ENCODE measurements at places on chromosomes 4 and X.

- no peak for DNase-seq
Observed at GRCh38 chr4:95059663-95060062, 301.9 kb downstream of the BMPR1B start.

GRCh38 chrX:44344194-44344593 is 722 bp upstream of the EFHC2 start:
- DNase-seq, result no peak

GRCh38 chrX:149641835-149642234 is 10.2 kb upstream of the TMEM185A start:
- DNase-seq, result no peak

GRCh38 chr4:98908182-98908581 is 20.8 kb downstream of the EIF4E start:
- DNase-seq, result no peak

- DNase-seq, result no peak
Observed at GRCh38 chr4:1779588-1780382, 13.3 kb upstream of the FGFR3 start.

DNA sequence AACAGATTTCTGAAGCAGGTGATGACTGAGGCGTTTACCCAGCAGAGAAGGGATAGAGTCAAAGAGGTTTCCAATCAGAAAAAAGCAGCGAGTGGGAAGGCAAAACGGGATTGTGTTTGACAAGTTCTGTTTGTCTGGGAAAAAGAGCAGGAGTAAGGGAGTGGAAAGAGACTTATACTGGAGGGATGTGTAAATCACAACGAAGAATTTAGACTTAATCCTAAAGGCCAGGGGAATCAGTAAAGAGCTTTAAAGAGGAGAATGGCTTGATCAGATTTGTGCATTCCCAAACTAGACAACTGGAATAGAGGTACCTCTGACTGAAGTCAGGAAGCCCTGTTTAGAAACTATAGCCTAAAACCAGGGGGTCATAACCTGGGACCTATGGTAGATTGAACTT is 31.5 kb upstream of the LRBA start:
- no peak for DNase-seq

- DNase-seq, result no peak
Observed at GRCh38 chr4:23290656-23291055, 597.9 kb downstream of the GBA3 start.

DNA sequence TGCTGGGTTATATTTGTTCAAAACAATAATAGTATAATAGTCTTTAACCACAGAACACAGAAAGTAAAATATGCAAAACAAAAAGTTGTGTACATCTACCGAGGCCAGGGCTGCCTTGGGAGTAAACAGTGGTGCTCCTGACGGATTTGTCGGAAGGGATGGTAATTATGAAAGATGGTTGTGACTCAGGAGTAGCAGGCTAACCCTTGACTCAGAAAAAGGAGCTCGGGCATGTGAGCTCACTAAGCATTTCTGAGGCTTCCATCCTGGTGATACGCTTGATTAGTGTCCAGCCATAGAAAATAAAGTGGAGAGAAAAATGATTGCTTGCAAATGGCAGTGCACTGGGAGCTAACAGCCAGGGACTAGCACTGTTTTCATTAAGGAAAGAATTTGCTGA is 53.2 kb upstream of the SPANXB1 start:
- no peak for DNase-seq

GRCh38 chr4:164011791-164012190 is 517.3 kb downstream of the TMA16 start:
- no peak for DNase-seq

DNA sequence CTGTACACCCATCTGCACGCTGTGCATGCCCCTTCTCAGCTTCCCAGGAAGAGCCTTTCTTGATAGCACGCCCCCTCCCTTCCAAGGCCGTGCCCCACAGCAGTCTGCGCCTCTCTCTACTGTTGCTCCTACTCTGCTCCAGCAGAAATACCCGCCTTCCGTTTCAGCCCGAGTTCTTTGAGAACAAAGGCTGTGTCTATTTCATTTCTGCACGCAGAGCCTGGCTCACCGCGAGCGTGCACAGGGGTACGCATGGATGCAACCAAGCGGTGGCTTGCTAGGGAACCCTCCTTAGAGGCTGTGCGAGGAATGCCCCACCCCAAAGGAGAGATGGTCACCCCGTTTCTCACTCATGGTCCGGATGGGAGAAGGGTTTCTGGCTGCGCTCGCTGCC is 485 bp downstream of the AADAT start:
- no peak for DNase-seq

DNA sequence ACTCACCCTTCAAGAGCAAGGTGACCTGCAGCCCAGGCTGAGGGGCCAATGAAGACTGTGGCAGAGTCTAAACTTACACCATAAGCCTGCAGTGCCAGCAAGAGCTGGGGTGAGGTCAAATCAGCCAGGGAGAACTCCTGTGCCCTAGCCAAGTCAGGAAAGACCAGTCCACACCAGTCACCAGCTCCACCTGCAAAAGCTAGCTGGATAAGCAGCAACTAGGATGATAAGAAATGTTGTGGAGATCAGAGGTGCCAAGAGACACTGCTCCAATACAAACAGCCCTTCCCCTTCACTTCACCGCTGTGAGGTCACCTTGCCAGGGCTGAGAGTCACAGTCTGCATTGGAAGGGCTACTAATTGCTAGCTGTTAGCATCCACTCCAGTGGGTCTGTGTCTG is 31.3 kb downstream of the NIPAL1 start:
- DNase-seq, result no peak

DNA sequence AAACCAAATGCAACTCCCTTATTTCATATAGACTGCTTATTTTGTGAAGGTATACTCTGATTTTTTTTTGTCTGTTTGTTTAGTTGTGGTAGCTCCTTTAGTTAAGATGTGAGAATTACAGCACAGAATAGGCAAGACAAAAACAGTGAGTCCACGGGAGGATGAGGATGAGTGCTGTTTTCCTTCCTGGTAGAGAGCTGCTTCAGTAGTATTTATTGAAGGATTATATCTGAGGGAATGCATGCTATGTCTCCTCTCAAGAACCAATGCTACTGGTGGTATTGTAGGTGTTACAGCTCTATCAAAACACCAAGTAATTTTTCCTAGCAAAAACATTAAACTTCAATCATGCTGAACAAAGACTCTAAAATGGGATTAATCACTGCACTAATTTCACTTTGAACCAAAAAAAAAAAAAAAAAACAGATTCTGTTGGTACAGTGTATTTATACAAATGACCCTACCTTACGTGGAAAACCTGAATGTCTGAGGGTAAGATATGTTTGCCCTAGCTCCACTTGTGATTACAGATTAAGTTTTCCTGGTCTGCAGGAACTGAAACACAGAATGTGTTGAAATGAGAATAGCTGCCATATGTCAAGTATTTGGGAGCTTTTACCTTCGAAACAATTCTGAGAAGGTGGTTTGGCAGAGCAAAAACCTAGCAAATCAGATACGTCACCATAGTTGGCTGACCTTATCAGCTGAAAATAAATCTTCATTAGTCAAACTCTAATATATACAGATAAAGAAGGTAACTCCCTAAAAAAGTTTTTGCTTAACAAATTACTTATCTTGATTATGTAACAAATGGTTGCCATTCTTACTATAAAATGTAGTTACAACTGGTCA is 40.3 kb downstream of the PPP3CA start:
- DNase-seq, result no peak

DNA sequence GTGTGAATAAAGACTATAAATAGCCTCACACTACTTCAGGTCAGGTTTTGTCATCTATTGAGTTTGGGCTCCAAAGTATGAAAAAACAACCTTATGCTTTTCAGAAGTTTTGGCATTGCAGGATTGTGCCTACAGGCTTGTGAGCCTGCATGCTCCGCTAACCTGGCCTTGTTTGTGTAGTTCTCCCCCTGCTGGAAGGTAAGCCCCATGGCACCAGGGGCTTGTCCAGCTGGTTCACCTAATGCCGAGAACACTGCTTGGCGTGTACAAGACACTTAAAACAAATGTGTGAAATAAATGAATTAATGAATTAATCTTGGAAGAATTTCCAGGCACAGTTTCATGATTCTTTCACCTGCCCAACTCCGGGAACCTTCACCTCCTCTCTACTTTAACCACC is 1.8 kb upstream of the HSD17B10 start:
- peak; percentile 40 for DNase-seq

DNA sequence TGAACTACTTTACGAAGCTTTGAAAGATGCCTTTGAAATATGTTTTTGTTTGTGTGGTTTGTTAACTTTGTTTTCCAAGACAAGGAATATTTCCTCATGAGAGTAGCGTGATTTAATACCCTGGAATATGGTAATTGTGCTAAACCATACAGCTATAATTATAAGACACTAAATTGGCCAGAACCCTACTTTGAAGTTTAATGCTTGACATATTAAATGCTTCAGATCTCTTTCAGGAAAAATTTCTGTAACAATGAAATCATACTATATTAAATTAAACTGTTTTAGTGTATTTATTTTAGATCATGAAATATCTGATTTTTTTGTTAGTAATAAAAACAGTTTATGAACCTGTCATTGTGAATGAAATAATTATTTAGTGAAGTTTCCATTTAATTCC is 63.5 kb downstream of the DCLK2 start:
- DNase-seq, result no peak

GRCh38 chr4:83947830-83948193 is 411.9 kb downstream of the GPAT3 start:
- DNase-seq, result no peak

DNA sequence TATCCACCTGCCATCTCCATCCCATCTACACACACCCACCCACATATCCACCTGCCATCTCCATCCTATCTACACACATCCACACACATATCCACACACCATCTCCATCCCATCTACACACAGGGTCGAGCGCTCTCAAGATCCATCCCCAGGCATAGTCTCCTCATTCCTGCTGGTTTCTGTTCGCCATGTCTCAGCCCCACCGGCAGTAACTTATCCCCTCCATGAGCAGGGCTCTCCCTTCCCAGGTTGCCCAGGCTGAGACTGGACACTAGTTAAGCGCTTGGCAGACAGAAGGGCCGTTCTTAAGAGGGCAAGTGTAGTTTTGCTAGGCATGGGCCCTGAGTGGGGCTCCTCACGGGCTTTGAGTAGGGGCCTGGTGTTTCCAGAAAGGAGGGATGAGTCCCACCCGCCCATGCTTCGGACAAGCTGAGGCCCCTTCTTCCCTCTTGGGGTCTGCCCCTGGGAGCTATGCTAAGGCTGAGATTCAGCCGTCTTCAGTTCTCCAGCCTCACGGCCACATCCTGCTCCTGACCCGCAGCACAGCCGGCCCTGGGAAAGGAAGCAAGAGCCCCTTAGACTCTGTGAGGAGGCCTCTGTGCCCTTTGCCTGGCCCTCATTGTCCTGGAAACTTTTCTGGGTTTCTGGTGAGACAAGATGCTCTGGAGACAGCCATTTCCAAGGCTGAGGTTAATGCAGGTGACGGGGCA is 20.4 kb downstream of the TMEM271 start:
- DNase-seq, result no peak

DNA sequence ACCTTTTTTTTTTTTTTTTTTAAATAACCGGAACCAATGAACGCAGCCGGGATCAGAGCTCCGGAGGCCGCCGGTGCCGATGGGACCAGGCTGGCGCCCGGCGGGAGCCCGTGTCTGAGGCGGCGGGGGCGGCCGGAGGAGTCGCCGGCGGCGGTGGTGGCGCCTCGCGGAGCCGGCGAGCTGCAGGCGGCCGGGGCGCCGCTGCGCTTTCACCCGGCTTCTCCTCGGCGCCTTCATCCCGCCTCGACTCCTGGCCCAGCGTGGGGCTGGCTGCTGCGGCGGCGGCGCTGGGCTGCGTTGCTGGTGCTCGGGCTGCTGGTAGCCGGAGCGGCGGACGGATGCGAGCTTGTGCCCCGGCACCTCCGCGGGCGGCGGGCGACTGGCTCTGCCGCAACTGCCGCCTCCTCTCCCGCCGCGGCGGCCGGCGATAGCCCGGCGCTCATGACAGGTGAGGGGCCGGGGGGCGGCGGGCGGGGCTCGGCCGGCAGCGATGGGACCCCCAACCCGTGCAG is 337 bp downstream of the STIM2 start:
- DNase-seq, result no peak

GRCh38 chrX:70026851-70027200 is 22.9 kb downstream of the AWAT2 start:
- no peak for DNase-seq

GRCh38 chrX:78747489-78747888 is at the start of gene LPAR4:
Gene LPAR4 (plus strand): TSS chrX:78747720. CDS start chrX:78754870, 7,150 bp downstream.
- DNase-seq, result no peak

DNA sequence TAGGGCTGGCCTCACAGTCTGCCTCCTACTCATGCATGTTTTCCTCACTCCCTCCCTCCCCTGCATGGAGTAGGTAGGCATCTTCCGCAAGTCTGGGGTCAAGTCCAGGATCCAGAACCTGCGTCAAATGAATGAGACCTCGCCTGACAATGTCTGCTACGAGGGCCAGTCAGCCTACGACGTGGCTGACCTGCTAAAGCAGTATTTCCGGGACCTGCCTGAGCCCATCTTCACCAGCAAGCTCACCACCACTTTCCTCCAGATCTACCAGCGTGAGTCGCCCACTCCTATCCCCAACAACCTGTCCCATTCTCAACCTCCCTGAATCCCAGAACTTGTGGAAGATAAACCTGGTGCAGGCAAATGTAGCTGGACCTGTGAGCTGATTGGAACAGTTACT is 73.4 kb downstream of the STARD8 start:
- DNase-seq, result no peak

DNA sequence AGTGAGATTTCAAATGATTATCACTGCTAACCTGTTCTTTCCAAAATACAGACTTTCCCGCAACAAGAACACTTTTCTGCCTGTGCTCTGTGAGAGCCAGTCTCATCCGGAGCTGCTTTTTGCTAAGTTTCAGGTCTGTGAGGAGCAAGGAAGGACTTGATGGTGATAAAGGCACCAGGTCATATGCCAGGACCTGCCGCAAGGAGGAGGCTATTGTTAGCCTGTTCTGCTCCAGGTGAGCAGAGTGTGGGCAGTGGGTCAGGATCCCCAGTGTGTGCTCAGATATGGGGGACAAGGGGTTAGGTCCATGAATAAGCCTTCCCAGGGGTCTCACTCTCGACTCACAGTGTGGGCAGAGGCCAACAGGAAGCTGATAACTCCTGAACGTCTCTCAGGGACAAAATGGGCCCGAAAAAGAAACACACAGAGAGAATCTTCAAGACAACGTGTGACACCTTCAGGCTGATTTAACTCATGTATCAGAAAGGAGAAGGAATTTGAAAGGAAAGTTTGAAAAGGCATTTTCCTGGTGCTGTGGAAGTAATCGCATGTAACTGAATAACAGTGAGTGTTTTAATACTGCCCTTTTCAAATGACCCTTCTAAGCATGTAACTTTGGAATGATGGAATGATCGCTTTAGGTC is 57.7 kb upstream of the PDLIM3 start:
- DNase-seq, result no peak
